Astrocyte (in vitro differentiated cells and primary cell): ENCODE measurements at places on chromosomes 1 and 21. TPM values are rescaled to one million over a fixed set of nuclear protein-coding genes. Genes with fewer than 3 reads are reported as not detected.

DNA sequence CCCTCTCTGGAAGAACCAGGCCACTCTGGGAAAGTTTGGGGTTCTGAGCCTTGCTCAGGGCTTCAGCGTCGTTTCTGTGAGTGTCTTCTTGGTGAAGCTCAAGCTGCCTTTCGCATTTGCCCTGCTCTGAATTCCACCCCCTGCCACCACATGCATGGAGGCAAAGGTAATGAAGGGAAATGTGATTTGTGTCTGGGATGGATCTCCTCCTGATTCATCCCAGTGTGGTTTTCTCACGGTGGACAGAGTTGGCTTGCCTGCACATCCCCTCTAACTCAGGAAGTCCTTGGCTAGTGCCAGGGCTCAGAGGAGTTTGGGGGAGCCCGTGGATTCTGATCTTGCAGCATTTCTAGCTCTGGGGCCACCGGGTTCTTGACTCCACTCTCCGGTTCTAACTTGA is 173.6 kb upstream of the RAB4A start:
- no peak overlapping the region for H3K4me3 ChIP-seq
- peaks cover 2% of the 10 kb centered on the region for H3K27me3 ChIP-seq
- H3K4me1 ChIP-seq: no peaks in the 10 kb centered on the region
- H3K27ac ChIP-seq: no peak overlapping the region
- H3K36me3 ChIP-seq: no peaks in the 10 kb centered on the region
- DNase-seq: no peak

GRCh38 chr1:29454616-29455380 is 218.5 kb downstream of the PTPRU start:
- H3K27ac ChIP-seq: no peak overlapping the region
- H3K4me1 ChIP-seq: no peaks in the 10 kb centered on the region
- H3K27me3 ChIP-seq: no peaks in the 10 kb centered on the region
- DNase-seq: no peak

Gene SYTL1
- 10.7 and 12.2 TPM in 2 replicates for total RNA-seq

GRCh38 chr1:7515175-7515574 is 255.9 kb upstream of the VAMP3 start:
- H3K27ac ChIP-seq: no peak overlapping the region
- H3K4me1 ChIP-seq: no peaks in the 10 kb centered on the region
- H3K4me3 ChIP-seq: no peak overlapping the region
- H3K36me3 ChIP-seq: no peaks in the 10 kb centered on the region

- H3K27ac ChIP-seq: no peak overlapping the region
- peaks cover 3% of the 10 kb centered on the region for H3K4me1 ChIP-seq
- peaks cover 7% of the 10 kb centered on the region for H3K27me3 ChIP-seq
- no peak overlapping the region for H3K4me3 ChIP-seq
- H3K36me3 ChIP-seq: no peaks in the 10 kb centered on the region
- no peak for DNase-seq
Measured at GRCh38 chr1:47522935-47523834, 85.3 kb downstream of the FOXD2 start.

Gene C1orf167
- total RNA-seq: not detected in 2 replicates

- no peak overlapping the region for H3K27ac ChIP-seq
- peaks cover 8% of the 10 kb centered on the region for H3K36me3 ChIP-seq
- no peaks in the 10 kb centered on the region for H3K27me3 ChIP-seq
- H3K4me1 ChIP-seq: peaks cover 10% of the 10 kb centered on the region
- DNase-seq: no peak
- H3K4me3 ChIP-seq: peak overlapping the region; percentile 96
Measured at GRCh38 chr1:107058245-107059032, 2.0 kb downstream of the PRMT6 start.

DNA sequence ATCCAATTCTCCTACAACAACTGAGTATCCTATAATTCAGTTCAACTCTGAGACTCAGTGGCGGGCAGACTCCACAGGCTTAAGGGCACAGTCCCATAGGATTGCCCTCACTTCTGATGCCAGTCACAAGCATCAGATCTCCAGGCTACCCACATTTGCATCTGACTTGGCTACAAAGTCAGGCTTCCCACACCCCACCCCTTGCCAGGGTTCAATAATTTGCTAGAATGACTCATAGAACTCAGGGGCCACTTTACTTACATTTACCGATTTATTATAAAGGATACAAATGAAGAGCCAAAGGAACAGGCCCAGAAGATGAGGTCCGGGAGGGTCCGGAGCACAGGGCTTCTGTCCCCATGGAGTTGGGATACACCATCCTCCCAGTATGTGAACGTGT is 36.0 kb upstream of the SLAMF9 start:
- no peaks in the 10 kb centered on the region for H3K4me1 ChIP-seq
- no peaks in the 10 kb centered on the region for H3K36me3 ChIP-seq
- H3K4me3 ChIP-seq: no peak overlapping the region

- peaks cover 5% of the 10 kb centered on the region for H3K4me1 ChIP-seq
- peak; percentile 81 for DNase-seq
- H3K27ac ChIP-seq: peak overlapping the region; percentile 38
- no peaks in the 10 kb centered on the region for H3K36me3 ChIP-seq
- peaks cover 4% of the 10 kb centered on the region for H3K27me3 ChIP-seq
Measured at GRCh38 chr1:212587016-212587887, 21.3 kb upstream of the ATF3 start.

DNA sequence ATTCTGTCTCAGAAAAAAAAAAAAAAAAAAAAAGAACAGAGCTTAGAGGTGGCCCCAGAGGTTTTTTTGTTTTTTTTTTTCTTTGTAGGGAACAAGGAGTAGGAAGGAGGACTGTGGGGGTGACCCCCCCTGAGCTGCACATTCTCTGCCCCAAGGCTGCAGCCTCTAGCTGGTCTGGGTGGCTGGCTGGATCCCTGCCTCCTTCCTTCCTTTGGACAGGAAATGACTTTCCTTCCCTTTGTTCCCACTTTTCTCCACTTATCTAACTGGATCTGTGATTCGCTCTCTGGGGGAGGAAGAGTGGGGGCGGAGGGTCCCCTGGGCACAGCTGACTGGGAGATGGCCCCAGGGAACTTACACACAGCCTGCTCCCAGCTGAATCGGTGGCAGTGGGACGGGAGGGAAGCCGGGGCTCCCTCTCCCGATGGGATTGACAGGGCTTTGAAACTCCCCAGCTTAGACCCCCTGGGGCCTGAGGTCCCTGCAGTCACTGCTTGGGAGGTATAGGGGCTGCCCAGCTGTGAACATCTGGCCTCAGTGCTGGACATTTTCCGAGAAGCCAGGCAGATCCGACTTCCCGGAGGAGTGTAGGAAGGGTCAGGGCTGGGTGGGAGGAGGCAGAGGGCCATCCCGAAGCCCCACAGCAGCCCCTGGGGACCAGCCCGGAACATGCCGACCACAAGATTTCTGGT is 2.1 kb downstream of the FBLIM1 start:
- H3K4me3 ChIP-seq: peak overlapping the region; percentile 79
- H3K4me1 ChIP-seq: peaks cover 28% of the 10 kb centered on the region
- H3K27me3 ChIP-seq: no peaks in the 10 kb centered on the region
- peak; percentile 75 for DNase-seq
- peaks cover 5% of the 10 kb centered on the region for H3K36me3 ChIP-seq
- peak overlapping the region; percentile 72 for H3K27ac ChIP-seq

Gene POLR3GL
- 19.2 and 20.5 TPM in 2 replicates for total RNA-seq

Gene RHEX
- not detected in 2 replicates for total RNA-seq

Gene ZNF695
- total RNA-seq: 1.5 and 2.5 TPM in 2 replicates

GRCh38 chr21:27076025-27076424 is 109.1 kb upstream of the ADAMTS5 start:
- H3K27ac ChIP-seq: no peak overlapping the region
- H3K36me3 ChIP-seq: no peaks in the 10 kb centered on the region
- no peaks in the 10 kb centered on the region for H3K4me1 ChIP-seq

GRCh38 chr1:115251856-115252255 is 86.2 kb downstream of the NGF start:
- H3K27me3 ChIP-seq: no peaks in the 10 kb centered on the region
- peak overlapping the region; percentile 88 for H3K27ac ChIP-seq
- peak; percentile 95 for DNase-seq
- H3K36me3 ChIP-seq: no peaks in the 10 kb centered on the region

DNA sequence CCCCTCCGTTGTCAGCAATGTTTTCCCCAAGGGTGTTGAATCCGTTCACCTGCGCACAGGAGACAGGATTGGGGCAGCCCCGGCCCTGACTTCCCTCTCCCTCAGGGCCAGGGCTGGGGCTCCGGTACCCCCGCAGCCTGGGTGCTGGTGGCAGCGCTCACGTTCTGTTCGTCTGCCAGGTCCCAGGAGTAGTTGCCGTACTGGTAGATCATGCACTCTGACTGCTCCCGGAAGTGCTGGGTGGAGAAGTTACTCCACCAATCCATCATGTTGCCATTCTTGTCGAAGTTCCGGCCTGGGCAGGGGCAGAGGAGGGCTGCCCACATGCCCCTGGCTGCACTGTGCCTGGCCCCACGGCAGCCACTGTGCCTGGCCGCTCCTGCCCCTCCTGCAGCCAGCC is 6.1 kb downstream of the PRXL2B start:
- DNase-seq: no peak
- H3K27ac ChIP-seq: no peak overlapping the region
- H3K36me3 ChIP-seq: no peaks in the 10 kb centered on the region
- peaks cover 5% of the 10 kb centered on the region for H3K4me1 ChIP-seq
- H3K27me3 ChIP-seq: no peaks in the 10 kb centered on the region
- H3K4me3 ChIP-seq: no peak overlapping the region

Gene LCE3D
- total RNA-seq: not detected in 2 replicates

DNA sequence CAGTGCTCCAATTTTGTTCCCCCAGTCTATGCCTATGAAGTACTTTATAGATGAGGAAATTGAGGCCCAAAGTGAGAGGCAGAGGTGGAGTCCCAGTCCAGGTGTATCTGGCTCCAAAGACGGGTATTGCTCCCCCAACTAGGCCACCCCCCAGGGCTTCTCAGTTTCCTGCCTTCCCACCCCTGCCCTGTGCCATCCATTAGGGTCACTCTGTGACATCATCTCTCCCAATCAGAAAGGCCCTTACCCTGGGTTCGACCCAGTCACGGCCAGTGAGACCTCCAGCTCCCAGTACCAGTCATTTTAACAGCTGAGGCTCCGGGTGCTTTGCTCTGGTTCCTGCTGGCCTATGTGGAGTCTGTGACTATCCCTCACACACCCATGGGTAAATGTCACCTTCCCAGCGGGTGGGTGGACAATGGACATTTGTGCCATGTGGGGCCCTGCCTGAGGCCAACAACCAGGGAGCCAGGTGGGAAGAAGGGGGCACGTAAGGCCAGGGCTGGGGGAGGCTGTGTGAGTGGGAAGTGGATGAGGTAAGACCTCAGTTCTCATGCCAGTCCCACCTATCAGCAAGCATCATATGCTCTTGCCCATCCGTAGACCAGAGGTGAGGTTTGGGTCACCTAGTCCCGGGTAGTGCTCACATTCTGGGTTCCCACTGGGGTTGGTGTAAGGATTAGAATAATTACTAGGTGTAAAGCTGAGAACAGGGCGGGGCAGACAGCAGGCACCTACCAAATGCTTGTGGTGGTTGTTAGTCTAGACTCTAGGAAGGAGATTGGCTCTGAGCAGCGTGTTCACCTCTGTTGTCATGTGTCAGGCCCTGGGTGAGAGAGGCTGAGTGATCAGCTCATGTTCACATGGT is 685.9 kb downstream of the MATN1 start:
- H3K4me1 ChIP-seq: peaks cover 3% of the 10 kb centered on the region
- H3K4me3 ChIP-seq: no peak overlapping the region
- no peak overlapping the region for H3K27ac ChIP-seq
- H3K36me3 ChIP-seq: no peaks in the 10 kb centered on the region
